NCI-H226 (cell line): ENCODE measurements at places on chromosomes 16 and 17.

- no peak for DNase-seq
Measured at GRCh38 chr17:31677681-31678080, 181.4 kb downstream of the COPRS start.

- DNase-seq = no peak
Measured at GRCh38 chr17:35214631-35215273, 20.6 kb upstream of the SLC35G3 start.

- no peak for DNase-seq
Measured at GRCh38 chr17:57935833-57936807, 19.1 kb downstream of the CUEDC1 start.

- no peak for DNase-seq
Measured at GRCh38 chr16:67383284-67383683, 10.0 kb downstream of the TPPP3 start.

DNA sequence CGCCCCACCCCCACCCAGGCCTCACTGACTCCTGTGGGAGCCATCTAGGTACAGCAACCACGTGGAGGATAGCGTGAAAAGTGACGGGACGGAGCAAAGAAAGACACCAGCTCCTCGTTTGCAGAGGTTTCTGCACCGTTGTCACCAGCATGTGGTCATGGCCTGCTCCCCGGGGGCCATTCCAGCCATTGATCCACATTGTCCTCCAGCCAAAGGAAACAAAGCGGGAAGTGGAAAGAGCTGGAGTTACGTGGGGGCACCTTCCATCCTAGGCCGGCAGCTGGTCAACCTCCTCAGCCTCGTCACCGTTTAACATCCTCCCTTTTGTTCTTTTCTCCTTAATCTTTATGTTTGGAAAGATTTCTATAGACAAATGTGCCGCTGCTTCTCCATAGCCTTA, 153.7 kb downstream of the RPTOR start:
- no peak for DNase-seq
